ENCODE measurements at places on chromosomes 16 and 17.

DNA sequence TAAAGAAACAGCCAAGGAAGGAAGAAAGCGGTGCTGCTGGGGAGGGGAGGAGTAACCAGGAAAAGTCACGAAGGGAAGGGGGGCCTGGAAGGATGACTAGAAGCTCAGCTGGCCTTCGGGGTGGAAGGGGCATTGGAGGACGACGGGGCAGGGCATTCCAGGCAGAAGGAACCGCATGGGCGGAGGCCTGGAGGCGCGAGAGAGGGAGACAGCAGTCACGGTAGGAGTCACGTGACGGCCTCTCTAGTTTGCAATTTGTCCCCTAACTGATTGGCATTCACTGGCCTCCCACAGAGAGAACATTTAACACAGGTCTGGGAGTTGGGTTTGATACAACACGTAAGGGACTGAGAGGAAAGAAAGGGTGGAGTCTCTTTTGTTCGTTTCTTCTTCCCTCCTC is 63.9 kb downstream of the RTN4RL1 start:
- DNase-seq, result no peak

DNA sequence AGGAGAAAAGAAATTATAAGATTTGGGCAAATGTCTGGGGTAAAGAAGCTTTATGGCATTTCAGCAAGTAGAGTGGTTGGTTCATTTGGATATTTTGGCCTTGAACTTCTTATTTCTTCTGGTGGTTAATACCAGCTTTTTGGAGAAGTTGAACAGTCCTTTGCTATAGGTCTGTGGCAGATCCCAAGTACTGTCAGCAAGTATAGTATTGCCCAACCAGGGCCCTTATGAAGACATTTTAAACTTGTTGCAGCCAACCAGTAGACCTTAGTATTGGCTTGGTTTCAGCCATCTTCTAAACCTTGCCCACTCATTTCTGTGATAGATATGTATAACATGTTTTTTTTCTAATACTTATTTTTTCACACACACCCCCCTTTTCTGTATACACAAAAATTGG is 2.2 kb downstream of the SP2 start:
- DNase-seq, result no peak

- DNase-seq, result no peak
Measured at GRCh38 chr17:72165192-72165866, 44.5 kb downstream of the SOX9 start.

DNA sequence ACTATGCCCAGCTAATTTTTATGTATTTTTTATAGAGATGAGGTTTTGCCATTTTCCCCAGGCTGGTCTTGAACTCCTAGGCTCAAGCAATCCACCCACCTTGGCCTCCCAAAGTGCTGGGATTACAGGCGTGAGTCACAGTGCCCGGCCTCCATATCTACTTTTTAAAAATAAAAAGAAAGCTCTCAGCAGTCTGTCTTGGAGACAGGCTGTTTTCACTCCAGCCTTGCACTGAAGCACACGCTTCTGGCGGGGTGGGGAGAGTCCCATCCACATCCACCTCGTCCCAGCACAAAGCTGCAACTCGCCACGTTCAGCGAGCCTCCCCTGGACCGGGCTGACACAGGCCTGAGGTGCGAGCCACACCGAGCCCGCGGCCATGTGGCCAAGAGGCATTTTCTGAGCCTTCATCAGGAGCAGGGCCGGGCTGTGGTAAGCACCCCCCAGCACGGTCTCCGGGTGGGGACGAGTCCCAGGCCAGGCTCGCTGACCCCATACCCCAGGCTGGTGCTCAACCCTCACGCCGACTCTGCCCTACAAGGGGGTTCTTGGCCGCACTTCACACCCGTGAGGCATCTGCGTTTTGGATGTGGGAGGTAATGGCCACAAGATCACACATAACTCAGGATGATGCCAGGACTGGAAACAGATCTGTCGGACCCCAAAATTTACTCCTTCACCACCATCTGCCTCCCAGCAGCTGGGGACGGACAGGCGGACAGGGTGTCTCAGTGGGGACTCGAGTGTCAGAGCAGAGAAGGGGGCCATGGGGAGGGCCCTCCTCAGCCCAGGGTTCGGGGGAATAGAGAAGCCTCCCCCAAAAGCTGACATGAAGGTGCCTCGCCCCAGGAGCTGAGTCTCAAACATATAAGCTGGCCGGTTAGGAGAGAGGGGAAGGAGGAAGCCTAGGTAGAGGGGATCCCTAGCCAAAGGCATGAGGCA is 28.6 kb downstream of the TBC1D16 start:
- no peak for DNase-seq

DNA sequence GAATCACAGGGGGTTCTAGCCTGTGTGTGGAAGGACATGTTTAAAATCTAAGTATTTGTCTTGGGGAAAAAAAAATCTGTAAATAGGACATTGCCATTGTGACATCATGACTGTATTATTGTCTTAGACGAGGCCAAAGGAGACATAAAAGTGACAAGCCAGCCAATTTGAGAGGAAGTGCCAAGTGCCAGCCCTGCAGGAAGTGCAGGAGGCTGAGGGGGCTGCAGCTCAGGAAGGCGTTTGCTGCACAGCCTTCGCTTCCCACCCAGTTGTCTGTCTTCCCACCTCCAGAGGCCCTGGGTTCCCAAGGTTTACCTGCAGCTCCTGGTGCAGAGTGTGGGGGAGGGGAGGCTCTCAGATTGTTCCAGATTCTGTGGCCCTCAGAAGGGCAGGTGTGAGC is 1.3 kb downstream of the ADCY7 start:
- peak; percentile 42 for DNase-seq

GRCh38 chr16:68147444-68147843 is 62.3 kb downstream of the NFATC3 start:
- no peak for DNase-seq

GRCh38 chr17:41452281-41452680 is 11.5 kb upstream of the KRT38 start:
- DNase-seq, result no peak

DNA sequence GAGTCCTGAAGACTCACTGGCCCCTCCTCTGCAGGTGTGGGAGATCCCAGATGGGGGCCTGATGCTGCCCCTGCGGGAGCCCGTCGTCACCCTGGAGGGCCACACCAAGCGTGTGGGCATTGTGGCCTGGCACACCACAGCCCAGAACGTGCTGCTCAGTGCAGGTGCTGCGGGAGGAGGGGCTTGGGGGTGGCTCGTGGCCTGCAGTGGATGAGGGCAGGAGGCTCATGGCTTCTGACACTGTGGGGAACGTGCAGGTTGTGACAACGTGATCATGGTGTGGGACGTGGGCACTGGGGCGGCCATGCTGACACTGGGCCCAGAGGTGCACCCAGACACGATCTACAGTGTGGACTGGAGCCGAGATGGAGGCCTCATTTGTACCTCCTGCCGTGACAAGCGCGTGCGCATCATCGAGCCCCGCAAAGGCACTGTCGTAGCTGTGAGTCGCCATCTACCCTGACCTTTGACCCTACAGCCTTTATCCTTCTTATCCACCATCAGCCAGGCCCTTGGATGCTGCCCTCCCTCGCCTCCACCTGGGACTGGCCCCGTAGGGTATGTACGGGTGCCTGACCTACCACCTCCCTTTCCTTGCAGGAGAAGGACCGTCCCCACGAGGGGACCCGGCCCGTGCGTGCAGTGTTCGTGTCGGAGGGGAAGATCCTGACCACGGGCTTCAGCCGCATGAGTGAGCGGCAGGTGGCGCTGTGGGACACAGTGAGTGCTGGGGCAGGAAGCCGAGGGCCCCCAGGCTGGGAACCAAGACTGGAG is 3.6 kb downstream of the CORO1A start:
- DNase-seq, result peak; percentile 89

GRCh38 chr17:14997290-14997689 is 267.8 kb downstream of the PMP22 start:
- DNase-seq, result no peak

- no peak for DNase-seq
Measured at GRCh38 chr17:31171701-31172100, 76.9 kb downstream of the NF1 start.

DNA sequence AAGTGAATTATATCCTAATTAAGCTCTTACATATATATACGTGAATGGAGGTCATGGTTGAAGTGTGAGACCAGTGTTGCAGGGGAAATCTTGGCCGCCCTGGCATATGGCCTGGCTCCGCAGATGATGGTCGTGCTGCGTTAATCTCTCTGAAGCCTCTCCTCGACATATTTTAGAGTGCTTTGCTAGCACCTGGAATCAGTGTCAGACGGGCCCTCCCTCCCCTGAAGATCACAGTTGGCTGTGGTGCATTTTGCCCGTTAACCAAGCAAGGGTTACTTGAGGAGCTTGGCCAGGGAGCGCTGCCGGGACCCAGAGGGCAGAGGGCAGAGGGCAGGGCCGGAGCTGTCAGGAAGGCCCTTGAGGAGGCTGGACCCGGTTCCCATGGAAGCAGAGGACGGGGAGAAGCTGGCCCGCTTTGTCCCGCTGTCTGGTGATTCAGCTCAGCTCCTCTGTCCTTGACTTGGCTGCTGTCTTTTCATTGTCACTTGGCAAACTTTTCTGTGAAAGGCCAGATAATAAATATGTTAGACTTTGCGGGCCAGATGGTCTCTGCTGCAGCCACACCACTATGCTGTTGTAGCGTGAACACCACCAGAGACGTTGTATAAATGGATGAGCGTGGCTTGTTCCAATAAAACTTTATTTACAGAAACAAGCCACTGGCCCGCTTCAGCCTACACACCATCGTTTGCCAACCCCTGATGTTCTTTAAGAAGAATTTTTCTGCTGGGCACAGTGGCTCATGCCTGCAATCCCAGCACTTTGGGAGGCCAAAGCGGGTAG is 32.3 kb downstream of the CIBAR2 start:
- DNase-seq, result no peak

- DNase-seq, result no peak
Measured at GRCh38 chr17:43641416-43641815, 20.3 kb downstream of the MEOX1 start.

DNA sequence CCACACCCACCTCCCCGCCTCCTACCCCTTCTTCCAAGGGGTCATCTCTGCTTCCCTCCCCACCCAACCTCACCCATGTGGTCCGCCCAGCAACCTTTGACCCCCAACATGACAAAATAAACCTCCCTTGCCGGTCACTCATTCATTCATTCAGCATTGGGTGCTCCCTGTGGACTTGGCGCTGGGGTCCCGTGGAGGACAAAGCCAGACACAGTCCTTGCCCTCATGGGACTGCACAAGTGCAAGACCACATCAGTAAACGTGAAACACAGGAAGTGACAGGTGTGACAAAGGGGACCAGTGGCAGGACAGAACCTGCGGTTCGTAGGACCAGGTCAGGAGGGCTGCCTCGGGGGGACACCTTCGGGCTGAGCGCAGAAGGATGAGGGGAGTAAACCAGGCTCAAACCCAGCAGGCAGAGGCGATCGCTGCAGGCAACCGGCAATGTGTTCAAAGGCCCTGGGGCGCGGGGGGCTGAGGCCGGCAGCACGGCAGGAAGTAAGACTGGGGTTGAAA is 185.4 kb downstream of the SEC14L1 start:
- DNase-seq, result no peak

DNA sequence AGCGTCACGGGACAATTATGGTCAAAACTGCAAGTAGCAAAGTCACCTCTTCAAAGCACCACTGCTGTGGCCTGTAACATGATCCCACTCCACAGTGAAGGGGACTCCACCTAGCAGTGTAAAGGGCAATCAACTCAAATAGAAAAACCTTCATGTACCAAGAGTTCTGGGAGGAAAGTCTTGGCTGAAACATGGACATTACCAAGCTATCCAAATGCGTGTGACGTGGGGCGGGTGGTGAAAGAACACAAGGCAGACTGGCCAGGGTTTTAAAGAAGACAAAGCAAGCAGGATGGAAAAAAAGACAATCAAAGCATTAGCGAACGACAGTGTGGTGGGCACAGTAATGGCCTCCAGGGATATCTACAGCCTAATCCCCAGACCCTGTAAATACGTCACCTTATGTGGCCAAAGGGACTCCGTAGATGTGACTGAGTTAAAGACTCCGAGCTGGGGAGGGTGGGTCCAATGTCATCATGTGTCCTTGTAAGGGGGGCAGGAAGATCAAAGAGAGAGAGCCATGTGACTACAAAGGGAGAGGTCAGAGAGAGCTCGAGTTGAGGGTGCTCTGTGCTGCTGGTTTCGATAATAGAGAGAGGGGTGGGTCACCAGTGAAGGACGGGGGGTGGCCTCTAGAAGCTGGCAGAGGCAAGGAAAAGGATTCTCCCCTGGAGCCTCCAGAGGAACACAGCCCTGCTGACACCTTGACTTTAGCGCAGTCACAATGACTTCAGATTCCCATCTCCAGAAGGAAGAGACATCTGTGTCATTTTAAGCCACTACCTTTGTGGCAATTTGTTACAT is 6.0 kb downstream of the HSDL1 start:
- DNase-seq, result no peak

GRCh38 chr17:49018748-49019147 is 21.6 kb downstream of the IGF2BP1 start:
- no peak for DNase-seq

- no peak for DNase-seq
Measured at GRCh38 chr17:64682261-64683181, 20.4 kb upstream of the SMURF2 start.

- no peak for DNase-seq
Measured at GRCh38 chr17:71192039-71192555, 928.7 kb upstream of the SOX9 start.

GRCh38 chr17:72726936-72727335 is 365.6 kb downstream of the SLC39A11 start:
- DNase-seq, result peak; percentile 48

- DNase-seq, result peak; percentile 87
Measured at GRCh38 chr17:8954339-8954738, 11.2 kb downstream of the PIK3R5 start.

DNA sequence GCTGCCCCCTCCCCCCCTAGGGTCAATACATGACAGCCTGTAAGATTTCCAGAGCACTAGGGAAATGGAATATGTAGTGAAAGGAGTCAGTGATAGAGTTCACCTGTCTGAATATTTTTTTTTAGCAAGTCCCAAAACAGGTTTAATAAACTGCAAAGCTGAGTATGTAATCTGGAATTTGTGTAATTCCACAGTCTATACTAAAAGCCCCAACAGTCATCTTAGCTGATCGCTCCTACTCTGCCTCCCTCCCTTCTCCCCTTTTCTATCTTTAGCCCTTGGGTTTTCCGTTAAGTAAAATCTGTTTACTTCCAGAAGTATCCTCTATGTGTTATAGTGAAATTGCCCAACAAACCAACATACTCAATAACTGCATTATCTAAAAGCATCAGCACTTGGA is 3.5 kb downstream of the CDH13 start:
- DNase-seq, result no peak

DNA sequence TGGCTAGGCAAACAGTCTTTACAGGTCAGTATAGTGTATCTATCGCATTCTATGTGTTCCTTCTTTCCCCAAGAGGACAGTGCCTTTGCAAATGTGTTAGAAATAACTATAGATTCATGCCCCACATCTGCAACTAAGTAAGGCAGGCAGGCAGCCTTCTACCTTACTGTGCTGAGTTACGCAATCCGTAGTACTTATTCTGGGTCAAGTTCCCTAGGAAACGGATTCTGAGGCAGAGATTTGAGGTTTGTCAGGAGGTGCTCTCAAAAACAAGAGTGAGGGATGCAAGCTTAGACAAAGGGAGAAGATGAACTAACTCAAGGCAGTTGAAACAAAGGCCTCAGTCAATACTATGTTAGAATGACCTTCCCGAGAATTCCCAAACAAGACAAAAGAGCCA is 12.7 kb upstream of the ANKFY1 start:
- DNase-seq, result no peak

All from CD4-positive, alpha-beta T cell treated with Interleukin-10 for 1 hour (primary cell).